GM20000 (cell line): ENCODE measurements at places on chromosomes 7 and 10.
A peak's percentile ranks its signal among the peaks of the same experiment; 100 is the strongest.

DNA sequence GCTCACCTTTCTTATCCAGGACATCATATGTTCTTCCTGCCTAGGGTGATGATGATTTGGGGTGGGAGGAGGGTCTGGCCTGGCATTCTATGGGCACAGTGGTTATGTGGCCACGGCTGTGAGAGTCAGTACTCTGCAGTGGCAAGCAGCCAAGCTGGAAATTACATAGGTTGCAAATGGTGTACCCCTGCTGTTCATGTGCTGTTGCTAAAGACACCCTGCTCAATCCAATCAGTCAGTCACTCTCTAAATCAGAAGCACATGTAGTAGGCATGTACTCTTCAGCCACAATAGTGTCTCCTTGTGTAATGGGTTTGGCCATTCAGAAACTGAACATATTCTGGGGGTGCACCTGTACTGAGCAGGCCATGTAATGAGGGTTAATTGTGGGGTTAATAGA is 449.1 kb upstream of the ANKRD30A start:
- DNase-seq: no peak

DNA sequence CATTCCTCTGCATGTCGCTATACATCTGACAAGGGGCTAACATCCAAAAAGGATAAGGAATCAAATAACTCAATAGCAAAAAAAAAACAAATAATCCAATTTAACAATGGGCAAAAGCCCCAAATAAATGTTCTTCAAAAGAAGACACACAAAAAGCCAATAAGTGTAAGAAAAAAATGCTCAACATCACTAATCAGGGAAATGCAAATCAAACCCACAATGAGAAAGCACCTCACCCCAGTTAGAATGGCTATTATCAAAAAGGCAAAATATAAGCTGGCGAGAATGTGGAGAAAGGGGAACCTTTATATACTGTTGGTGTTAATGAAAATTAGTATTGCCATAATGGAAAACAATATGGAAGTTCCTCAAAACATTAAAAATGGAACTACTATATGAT is 14.3 kb downstream of the ARHGAP12 start:
- DNase-seq: no peak

- DNase-seq: no peak
These were observed 17.5 kb upstream of the GNAT3 start for GRCh38 chr7:80529362-80529761.

DNA sequence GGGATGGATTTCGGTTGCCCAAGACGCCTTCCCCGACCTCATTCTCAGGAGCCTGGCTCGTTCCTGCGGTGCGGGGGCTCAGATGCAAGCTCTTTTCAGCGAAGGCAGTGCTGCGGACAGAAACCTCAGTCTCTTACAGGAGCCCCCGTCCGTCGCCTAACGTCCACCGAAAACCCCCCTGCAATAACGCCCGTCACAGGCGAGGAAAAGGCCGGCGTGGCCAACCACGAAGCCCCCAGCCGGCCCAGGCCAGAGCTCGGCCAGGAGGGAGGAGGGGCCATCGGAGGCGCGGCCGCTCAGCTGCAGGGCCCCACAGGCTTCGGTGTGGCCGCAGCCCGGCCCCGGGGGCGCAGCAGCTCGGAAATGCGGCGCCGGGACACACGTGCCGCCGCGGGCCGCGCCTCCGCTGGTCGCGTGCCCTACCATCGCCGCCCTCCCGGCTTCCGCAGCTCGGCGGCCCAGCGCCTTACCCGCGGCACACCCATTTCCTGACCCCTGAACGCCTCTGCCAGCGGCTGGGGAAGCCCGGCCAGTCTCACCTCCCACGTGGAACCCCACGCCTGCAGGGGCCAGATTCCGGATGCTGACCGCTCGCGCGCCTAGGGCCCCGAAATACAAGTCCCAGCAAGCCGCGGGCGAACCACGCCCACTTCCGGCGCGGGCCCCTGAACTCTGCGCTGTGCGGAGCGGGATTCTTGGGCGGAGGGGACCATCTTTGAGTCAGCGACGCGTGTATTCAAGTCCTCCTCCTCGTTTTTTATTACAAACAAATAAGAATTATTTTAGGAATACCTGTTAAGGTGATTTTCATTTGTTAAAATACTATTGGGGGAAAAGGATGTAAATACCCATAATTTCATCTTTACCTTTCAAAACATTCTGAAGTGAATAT is at the start of gene ZNF239:
TSS of gene ZNF239 (minus strand) at position 616 of the 892 bp plus-strand sequence. CDS start 16,537 bp downstream, outside the sequence.
- peak; percentile 85 for DNase-seq

DNA sequence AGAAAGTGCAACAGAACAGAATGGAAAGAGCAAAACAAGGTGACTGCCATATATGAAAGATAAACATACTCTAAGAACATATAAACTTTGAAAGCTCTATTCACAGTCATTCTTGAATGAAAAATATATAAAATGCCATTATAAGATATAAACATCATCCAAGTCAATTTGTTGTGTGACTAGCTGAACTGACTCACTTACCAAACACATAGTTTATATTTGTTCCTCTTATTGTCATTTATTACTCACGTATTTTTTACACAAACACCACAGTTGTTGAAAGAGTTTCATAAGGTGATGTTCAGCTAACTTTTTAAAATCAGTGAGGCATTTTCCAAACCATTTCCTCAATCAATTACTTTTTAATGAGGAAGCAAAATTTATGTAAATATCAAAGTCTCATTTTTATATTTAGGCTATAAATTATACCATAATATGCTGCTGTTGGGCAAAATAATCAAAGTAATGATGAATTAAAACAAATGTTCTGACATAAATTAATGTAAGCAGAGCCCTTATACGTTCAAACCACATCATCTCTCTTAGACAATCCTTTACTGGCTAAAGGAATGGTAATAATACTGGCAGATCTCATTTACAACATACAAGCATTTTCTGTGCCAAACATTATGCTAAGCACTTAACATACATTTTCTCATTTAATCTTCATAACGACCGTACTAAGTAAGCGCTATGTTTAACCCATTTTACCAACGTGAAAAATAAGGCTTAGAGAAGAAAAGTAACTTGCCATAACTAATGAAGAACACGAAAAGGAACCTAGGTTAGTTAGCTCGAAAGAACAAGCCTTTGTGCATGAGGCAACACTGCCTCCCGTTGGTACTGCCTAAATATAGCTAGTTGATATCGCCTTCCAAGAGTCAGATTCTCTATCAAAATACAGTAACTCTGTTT is 7.3 kb downstream of the LRRN3 start:
- no peak for DNase-seq

DNA sequence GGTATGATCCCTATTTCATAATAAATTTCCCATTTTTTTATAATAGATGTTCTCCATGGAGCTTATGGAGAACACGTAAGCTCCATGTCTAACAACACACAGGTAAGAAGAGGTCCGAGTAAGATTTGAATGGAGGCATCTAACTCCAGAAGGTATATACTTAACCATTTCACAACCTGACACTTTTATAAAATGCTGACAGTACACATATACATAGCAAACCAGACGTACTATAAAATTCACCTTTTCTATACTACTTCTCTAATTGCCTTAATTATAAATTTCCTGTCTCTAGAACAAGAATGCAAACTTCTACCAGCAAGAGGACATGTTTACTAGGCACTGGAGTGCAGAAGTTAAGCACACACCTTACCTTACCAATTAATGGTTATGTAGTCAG is 151.3 kb downstream of the DGKI start:
- DNase-seq: no peak

DNA sequence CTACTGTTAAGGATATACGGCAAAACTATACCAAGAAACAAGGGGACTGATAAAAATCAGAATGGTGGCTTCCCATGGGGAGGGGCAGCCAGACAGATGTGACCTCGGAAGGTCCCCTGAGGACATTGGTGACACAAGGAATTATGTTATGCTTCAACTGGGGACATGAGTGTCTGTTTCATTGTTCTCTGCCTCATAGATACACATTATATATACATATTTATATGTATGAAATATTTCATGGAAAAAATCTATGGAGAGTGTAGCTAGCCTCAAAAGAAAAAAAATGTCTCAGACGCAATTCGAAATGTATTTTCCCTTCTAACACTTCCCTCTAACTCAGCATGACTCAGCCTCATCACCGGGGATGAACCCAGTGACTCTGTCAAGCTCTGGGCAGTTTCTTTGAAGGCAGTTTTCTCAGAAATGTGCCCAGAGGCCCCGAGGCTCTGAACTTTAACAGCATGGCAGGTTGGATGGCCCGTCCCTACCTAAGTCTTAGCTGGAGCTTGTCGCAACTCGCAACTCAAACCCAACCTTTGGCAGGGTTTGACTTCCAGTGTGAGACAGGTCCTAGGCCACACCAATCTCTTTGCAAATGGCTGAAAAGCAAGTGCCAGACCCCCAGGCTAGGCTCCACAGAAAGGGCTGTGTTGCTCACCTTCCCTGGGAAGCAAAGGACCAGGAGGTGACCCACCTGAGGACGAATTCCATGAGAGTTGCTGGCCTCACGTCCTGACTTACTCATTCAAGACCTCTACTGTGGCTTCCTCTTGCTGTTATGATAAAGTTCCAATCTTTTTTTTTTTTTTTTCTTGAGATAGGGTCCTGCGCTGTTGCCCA is 86.9 kb downstream of the CARD11 start:
- DNase-seq: no peak

DNA sequence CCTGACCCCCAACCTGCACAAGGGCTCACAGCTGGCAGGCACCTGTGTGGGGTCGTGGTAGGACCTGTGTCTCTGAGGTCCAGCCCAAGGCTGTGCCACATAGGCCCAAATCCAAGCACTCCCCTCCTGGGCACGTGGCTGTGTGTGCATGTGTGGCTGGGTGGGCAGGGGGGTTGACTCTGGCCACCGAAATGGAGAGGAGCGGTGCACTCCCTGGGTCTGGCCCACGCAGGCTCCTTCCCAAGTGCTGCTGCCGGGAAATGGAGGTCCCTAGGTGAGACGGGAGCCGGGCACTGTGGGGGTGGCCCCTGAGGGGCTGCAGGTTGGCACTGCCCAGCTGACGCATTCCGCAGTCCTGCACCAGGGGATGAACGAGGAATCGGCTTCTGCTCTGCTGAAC is 528.1 kb downstream of the DNAJB6 start:
- no peak for DNase-seq

DNA sequence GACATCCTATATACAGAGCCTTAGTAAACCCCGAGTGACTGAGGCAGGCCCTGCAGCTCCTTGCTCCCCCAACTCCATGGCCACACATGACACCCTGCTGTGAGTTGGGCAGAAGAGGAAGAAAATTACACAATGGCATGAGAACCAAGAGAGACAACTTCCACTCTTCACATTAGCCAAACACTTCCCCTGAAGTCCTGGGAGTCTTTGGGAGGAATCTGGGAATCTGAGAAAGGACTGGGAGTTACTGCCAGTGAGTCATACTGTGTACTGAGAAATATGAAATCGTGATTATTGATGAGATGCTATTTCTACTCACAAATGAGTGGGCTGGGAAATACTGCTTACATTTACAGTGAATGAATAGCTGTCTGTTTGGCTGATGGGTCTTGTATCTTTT is 116.6 kb downstream of the SPAG6 start:
- DNase-seq: no peak

GRCh38 chr10:50614444-50615137 is 9.2 kb downstream of the SGMS1 start:
- no peak for DNase-seq

DNA sequence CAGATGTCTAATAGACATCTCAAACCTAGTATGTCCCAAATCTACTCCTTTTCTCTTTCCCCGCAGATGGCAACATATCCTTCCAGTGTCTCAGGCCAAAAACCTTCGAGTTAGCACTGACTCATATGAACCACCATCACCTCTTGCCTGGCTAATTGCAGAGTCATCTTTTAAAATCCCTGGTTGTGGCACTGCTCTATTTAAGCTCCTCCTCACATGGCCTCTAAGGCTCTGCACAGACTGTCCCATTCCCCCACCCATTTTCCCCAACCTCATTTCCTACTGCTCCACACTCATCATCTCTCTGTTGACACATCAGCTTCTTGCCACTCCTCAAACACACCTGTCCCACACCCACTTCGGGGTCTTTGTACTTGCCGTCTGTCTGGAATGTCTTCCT is 16.8 kb upstream of the HBP1 start:
- DNase-seq: no peak

- DNase-seq: no peak
These were observed 90.4 kb upstream of the MYO3A start for GRCh38 chr10:25843551-25844170.

GRCh38 chr7:48040944-48041652 is 5.8 kb downstream of the C7orf57 start:
- no peak for DNase-seq

GRCh38 chr10:124971276-124971675 is 29.4 kb downstream of the ZRANB1 start:
- DNase-seq: no peak

GRCh38 chr7:18356191-18356645 is 139.3 kb upstream of the HDAC9 start:
- peak; percentile 41 for DNase-seq

GRCh38 chr7:106029941-106030340 is 66.9 kb downstream of the CDHR3 start:
- DNase-seq: no peak

DNA sequence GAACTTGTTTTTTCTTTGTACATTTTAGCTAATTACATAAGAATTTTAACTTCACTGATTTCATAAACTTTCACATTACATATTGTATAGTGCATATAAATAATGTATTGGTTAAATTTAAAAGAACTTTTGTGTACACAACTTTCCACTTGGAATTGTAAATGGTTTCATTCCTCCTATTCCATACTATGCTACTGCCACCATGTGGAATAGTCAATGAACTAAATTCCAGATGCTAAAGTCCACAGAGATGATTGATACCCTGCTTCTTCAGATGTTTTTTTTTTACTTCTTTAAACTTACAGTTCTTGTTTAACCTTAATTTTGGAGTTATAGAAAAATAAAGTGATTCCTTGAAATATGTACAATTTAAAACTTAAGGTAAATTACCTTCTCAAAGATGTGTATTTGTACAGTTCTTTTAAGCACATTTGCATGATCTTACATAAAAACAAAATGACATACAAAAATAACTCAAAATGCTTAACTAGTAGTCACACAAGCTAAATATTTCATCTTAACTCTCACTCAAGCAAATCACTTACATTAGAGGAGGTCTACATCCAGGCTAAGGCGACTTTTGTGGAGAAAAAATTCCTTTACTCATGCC is 247.6 kb upstream of the HGF start:
- DNase-seq: no peak

DNA sequence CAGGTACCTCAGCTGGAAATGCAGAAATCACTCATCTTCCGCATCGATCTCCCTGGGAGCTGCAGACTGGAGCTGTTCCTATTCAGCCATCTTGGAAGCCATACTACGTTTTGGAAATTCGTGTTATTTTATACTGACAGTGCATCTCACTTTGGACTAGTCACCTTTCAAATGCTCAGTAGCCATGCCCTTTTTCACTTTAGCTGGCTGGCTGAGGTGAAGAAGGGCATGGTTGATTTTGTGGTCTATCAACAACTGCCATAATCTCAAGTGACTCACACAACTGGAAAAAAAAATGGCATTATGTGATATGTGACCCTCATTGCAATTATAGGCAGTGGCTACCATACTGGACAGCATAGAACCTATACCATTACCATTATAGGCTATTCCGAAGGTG is 100.5 kb downstream of the CCDC71L start:
- no peak for DNase-seq

GRCh38 chr7:71645836-71646235 is 513.9 kb downstream of the GALNT17 start:
- DNase-seq: no peak
